Activated naive CD4-positive, alpha-beta T cell treated with anti-CD3 and anti-CD28 coated beads, Interleukin-2, amount 50 U/mL, for 72 hours (primary cell): ENCODE measurements at places on chromosomes 3 and 15.
A peak's percentile ranks its signal among the peaks of the same experiment; 100 is the strongest.

GRCh38 chr15:69704229-69704628 is 251.6 kb downstream of the RPLP1 start:
- no peak for DNase-seq

DNA sequence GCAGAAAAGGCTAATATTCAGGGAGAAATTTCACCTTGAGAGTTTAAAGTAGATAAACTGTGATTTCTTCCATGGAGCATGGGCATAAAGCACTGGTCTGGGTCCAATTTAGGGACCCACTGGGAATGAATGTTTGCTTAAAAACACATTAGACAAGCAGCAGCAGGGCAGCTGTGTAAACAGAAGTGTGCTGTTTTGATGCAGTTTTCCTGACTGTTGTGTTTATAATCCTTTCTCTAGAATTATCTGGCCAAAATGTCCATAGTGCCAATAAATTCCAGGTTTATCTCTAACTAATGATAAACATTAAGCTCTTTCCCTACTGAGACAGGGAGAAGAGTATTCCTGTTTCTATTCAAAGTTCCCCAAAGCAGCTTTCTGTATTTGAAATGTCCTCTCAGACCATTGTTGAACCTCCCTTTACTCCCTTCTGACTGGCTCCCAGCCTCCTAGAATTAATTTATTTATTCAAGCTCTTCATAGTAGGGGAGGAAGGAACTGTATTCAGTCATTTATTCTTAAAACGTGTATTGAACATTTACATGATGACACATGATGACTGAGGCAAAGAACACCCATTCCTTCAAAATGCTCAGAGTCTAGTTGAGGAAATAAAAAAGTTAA is 7.0 kb upstream of the TM4SF18 start:
- DNase-seq, result no peak

DNA sequence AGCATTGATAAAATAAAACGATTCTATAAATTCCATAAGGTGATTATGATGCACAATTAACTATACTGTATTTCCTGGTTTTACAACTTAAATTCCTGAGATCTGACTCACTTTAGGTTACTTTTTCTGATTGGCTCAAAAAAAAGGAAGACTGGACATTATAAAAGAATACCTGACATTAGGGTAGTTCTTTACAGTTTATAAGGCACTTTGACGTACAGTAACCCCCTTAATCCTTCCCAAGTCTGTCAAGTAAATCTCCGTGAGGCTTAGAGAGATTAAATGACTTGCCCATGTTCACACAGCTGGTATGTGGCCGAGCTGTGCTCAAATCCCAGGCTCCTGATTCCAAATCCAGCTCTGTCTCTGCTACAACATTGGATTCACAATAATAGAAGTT is 1.0 kb upstream of the SLTM start:
- no peak for DNase-seq

- DNase-seq, result no peak
These were observed 20.4 kb downstream of the TERC start for GRCh38 chr3:169744366-169745054.

- DNase-seq, result peak; percentile 35
These were observed 291.7 kb downstream of the SUCLG2 start for GRCh38 chr3:67362686-67363085.

GRCh38 chr3:71551311-71551919 is 32.1 kb downstream of the FOXP1 start:
- DNase-seq, result no peak

DNA sequence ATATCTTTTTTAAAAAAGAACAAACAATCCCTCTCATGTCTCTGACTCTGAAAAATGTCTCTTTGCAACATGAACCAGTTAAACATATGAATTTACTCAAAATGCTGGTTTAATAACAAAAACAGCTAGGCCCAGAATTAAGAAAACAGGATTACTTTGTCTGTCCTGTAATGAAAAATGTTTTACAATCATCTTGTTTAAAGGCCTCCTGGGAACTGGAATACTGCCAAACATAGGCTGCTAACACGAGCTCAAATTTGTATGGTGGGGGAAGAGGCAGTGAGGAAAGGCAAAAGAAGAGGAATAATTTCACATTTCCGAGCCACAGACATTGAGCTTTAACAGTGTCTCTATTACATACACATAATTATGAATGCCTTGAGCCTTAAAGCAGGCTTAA is 61.7 kb upstream of the PPIB start:
- DNase-seq, result no peak

DNA sequence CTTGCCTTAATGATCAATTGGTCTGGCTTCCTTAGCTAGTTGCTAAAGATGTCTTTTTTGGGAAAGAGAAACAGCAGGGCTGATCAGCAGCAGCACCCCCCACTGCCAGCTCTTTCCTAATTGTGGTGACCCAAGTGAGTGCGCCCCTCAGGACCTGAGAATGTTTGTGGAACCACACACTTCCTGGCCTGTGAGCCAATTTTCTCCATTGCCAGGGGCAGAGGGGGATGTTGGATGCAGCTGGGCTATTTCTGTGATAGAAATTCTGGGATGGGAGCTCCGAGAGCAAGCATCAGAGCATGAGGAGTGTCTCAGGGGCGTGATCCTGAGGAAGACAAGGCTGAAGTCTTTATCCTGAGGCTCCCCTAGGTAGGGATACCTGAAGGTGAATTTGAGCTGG is 66.6 kb downstream of the CLDN11 start:
- no peak for DNase-seq

DNA sequence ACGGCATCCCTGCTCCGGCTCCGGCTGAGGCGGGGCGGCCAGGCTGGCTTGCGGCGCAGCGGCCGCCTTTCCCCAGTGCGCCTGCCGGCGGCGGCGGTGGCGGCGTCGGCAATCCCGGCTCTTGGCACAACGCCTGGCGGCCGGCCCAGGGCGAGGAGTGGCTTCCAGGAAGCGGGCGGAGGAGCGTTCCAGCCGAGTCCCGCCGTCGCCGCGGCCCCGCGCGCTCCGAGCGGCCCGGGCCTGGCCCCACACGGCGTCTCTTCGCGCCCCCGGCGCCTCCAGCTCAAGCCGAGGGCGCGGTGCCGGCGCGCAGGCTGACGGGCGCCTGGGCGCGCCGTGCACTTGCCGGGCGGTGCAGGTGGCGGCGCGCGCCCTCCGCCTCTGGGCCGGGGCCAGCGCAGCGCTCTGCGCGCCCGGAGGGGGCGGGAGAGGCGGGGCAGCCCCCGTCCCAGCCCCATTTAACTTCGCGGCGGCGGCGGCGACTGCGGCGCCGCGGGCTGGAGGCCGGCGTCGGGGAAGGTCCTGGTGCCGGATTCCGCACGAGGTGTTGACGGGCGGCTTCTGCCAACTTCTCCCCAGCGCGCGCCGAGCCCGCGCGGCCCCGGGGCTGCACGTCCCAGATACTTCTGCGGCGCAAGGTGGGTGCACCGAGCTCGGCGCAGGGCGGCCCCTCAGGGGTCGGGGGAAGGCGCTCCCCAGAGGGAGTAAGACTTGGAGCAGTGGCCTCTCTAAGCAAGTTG is at the start of gene ADAMTSL3:
TSS of gene ADAMTSL3 (plus strand) at position 485 of the 740 bp plus-strand sequence. CDS start 1,639 bp downstream, outside the sequence.
- DNase-seq, result no peak

GRCh38 chr15:75659928-75660645 is 12.4 kb downstream of the SNX33 start:
- no peak for DNase-seq

DNA sequence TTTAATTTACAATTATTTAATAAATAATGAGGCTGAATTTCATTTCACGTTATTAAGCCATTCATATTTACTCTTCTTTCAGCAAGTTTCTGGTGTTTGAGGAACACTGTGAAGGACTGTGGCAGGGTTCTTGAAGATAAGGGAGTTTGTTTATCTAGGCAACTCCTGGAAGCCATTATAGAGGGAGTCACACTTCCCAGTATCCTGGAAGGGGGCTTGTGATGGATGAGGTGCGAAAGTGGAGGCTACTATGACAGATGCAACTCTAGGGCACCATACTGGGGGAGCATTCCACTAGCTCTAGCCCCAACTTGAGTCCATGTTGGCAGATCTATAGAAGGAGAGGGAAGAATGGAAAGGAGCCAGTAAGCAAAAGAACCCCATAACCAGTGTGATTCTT is 14.4 kb downstream of the CNOT10 start:
- no peak for DNase-seq

GRCh38 chr3:63513791-63514190 is 138.7 kb upstream of the SNTN start:
- DNase-seq, result no peak

GRCh38 chr15:38521316-38521715 is 43.3 kb downstream of the RASGRP1 start:
- no peak for DNase-seq

DNA sequence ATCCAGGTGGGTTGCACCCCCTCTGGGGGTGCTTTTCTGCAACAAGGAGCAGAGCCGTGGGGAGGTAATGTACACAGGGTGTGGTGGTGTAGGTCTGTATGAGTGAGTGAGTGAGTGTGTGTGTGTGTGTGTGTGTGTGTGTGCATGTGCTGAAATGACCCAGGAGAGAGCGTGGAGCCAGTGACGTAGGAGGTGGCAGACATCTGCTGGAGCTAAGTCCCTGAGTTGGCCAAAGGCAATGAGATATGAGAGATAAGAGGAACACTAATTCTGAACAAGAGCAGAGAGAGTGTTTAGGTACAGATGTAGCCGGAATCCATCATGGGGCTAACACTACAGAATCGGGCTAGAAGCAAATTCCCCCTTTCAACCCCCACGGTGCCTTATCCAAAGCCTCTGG is 27.6 kb downstream of the BDH1 start:
- DNase-seq, result no peak
